NCI-H1105 (cell line): ENCODE measurements at places on chromosomes 1 and 21.

- no peak for DNase-seq
These were observed 22.5 kb downstream of the MAP3K7CL start for GRCh38 chr21:29152916-29153315.

DNA sequence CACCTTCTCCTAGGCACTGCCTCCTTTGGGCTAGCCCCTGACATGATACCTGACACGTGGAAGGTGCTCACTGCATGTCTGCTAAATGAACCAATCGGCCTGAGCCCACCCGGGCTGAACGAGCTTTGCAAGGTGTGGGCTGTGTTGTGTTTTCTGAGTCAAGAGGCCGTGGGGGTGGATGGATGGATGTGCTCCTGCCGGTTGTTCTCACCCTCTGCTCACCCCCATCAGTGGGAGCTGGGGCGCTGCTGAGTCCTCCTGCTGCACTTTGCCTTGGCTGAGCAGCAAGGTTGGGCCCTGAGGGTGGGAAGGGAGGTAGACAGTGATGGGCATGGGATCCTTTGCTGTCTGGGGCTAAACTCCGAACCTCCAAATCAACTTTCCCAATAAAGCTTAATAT lies 6.7 kb upstream of the CACNA1E start:
- no peak for DNase-seq

DNA sequence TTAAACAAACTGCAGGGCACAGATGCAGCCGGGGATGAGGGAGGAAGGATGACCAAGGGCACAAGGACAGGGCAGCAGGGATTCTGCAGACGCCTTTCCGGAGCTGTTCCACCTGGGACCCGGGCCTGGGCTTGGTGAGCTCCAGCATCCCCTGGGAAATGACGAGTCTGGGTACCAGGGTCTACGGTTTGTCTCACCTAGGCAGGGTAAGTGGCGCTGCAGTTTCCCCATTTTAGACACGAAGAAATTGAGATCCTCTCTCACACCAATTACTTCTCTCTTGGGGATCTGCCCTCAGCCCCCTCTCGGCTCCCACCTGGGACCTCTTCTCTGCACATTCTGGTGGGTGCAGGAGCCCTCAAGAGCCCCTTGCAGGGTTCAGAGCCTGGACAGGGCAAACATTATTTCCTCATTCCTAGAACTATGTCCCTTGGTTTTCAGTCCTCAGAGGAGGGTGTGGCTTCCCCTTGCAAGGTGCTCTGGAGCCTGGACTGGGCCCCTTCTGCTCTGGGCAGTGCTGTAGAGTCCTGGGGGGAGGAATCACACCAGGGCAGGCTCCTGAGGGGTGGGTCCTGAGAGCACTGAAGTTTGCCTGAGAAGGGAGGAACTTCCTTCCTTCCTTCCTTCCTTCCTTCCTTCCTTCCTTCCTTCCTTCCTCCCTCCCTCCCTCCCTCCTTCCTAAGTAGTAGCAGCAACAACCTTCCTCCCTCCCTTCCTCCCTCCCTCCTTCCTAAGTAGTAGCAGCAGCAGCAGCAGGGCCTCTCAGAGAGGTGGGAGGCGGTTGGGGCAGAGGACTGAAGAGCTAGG lies 16.0 kb downstream of the RAP1GAP start:
- no peak for DNase-seq

- no peak for DNase-seq
These were observed 37.4 kb downstream of the SERTAD4 start for GRCh38 chr1:210269981-210270380.

- no peak for DNase-seq
These were observed at the start of gene CD101 for GRCh38 chr1:117001254-117001927. TSS of gene CD101 (plus strand) at chr1:117001760. CDS start at chr1:117001818, 58 bp downstream.
